Naive thymus-derived CD4-positive, alpha-beta T cell (primary cell): ENCODE measurements at places on chromosomes 7 and 10.
A peak's percentile ranks its signal among the peaks of the same experiment; 100 is the strongest.

DNA sequence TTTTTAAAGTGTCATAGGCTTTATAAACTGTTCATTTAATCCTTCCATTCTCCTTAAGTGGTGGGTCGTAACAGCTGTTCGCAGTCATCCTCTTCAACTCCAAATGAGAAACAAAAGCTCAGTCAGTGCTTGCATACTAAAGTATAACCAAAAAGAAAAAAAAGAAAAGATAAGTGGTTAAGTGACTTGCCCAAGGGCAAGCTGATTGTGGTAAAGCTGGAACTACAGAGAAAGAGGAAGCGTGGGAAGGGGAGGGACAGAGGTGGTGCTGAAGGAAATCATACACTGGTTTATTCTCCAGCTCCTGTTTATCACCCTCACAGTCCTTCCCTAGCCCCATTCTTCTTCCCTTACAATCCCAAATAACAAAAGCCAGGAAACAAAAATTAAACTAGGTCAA, 29.6 kb downstream of the IDE start:
- peak; percentile 24 for DNase-seq

DNA sequence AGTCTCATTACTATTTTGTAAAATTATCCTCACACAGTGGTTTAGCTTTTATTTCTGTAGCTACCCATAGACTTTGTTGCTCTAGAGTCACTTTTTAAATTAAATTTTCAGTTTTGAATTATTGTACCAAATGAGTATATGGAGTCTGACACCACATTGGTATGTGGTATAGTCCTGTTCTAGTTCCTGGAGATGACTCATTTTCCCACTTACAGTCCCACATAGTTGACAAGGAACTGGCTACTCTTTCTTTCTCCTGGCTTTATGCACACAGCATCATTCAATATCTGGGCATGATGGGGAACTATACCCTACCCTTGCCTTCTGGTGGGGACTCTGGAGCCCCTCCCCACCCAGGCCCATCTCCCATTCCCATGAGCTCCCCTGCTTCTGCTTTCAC, 92.6 kb upstream of the RAB11FIP2 start:
- no peak for DNase-seq

- no peak for DNase-seq
Observed at GRCh38 chr7:18018296-18019215, 9.1 kb downstream of the PRPS1L1 start.

DNA sequence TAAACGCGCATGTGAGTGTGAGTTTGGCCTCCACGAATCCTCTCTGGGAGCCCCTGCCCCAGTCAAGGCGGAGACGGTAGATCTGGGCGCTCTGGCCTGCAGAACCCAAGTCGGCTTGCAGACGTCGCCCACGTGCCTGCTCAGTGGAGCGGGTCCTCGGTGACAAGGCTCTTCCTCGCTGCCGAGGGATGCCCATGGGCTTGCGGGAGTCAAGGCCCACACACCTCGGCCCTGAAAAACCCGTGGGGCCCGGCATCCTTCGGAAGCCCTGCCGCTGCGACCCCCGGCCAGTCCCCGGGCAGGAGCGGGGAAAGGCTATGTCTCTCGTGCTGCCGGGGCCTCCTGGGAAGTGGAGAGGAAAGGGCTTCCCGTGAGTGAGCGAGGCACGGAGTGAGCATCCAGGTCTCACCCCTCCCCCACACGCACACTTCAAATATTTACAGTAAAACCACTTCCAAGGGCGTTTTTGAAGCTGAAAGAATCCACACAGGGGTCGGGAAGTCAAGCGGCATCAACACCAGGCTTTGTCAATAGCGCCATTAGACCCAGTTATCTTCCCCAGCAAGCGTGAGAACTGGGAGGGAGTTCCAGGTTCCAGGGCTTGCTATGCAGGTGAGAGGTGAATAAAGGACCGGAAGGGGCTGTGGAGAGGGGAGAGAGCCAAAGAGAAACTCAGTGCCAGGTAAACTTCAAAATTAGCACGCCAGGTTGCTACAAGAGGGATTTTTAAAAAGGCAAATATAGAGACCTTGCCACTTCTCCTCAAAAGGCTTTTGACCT, 1.1 kb upstream of the MNX1 start:
- no peak for DNase-seq

DNA sequence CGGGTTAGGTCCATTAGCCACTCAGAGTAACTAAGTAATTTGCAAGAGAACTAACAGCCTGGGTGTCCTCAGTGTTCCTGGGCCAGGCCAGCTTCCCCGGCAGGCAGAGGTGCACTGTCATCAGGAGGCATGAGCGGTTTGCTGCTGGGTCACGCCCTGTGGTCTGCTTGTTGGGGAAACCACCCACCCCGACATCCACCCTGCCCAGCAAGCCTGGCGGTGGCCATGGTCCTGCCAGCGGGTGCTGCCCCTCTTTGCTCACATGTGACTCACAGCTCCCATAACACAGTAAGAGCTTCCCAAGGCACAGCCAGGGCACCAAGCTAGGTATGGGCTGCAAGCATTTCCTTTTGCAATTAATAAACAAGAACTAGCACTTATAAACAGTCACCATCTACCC, 75.9 kb downstream of the RGS10 start:
- no peak for DNase-seq

GRCh38 chr10:34726862-34727261, 88.2 kb downstream of the PARD3 start:
- no peak for DNase-seq

DNA sequence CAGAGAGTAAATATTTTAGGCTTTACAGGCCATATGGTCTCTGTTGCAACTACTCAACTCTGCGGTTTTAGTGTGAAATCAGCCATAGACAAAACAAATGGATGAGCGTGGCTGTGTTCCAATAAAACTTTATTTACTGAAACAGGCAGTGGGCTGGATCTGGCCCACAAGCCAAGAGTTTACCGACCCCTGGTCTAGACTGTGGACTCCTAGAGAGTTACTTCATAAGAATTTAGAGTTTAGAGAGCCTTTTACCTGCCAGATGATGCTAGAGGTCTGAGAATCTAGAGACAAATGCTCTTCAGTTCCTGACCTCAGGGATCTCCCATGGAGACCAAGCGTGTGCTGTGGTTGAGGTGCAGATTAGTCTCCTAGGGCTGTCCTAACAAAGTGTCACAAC, 174.8 kb downstream of the PTEN start:
- no peak for DNase-seq

GRCh38 chr7:5564894-5565293, 141.3 kb upstream of the TNRC18 start:
- no peak for DNase-seq
